ENCODE measurements at places on chromosomes 7 and 10.

DNA sequence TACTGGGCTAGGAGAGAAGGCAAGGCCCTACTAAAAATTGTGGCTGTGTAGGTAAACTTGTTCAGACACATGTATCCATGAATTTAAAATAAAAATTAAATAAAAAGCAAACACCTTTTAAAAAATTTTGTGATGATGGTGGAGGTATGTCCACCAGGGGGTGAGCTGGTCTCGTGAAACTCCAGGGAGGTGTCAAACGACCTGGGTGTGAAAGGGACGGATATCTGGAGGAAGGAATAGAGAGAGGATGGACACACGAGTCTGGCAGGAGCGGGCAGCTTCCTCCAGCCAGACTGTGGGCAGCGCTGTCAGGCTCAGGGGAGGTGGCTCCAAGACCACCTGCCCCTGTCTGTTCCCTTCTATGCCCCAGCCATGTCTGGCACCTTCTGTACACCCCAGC is 34.8 kb upstream of the DMBT1 start:
- DNase-seq = no peak

- DNase-seq = no peak
Measured at GRCh38 chr10:124150189-124150806, 56.9 kb upstream of the CHST15 start.

GRCh38 chr7:122155566-122155965 is 11.5 kb upstream of the AASS start:
- no peak for DNase-seq

- DNase-seq = peak; percentile 19
Measured at GRCh38 chr10:15461353-15462108, 90.4 kb upstream of the FAM171A1 start.
